ENCODE measurements at places on chromosomes 4 and X.

GRCh38 chr4:85556283-85556682 is 81.3 kb downstream of the ARHGAP24 start:
- no peak for DNase-seq

DNA sequence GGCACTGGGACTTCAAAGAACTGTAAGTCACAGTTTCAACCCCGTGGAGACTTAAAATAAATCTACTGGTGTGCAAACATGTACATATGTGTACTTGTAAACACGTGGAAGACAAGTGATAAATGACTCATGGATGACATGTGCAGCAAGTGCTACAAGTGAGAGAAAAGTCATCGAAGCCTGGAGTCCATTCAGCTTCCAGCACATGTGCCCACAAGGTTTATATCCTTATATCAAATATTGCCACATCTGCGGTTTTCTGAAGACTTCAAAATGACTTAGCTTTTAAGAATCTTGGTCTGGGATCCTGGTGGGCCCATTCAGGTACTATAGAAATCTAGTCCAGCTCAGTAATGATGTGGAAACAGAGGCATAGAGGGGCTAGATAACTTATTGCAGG is 33.0 kb upstream of the TTC29 start:
- no peak for DNase-seq

- no peak for DNase-seq
These were observed 326.6 kb upstream of the F9 start for GRCh38 chrX:139203651-139204570.

DNA sequence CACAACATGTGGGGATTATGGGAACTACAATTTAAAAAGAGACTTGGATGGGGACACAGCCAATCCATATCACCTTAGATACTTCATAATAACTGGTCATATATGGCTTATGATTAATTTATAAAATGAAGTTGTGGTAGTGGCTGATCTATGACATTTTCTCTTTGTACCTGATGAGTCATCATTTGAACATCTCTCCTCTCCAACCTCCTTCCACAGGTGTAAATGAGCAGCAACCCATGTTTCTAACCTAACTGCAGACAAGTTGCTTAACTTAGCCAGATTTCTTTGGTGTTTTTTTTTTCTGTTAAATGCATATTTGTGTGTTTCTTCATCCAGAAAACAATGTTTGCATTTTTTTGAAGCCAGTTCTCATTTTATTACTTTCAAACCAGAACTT is 42.6 kb downstream of the SPANXA2 start:
- no peak for DNase-seq

DNA sequence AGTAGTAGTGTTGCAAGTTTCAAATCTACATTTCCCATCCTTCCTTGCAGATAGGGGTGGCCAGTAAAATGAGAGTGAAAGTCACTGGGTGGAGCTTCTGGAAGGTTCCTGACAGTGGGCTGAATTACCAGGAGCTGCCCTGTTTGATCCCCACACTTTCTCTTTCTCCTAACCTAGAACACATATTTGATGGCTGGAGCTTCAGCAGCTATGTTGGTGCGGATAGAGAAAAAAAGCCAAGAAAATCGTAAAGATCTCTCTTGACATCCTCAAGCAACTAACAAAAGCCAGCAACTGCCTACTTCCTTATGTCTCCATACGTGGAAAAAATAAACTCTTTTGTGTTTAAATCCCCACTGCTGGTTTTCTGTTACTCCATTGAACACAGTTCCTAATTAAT is 32.2 kb downstream of the ZNF275 start:
- DNase-seq = no peak

All from stimulated activated CD4-positive, alpha-beta T cell treated with anti-CD3 and anti-CD28 coated beads, TNF-alpha, amount 100 ng/mL, for 24 hours (primary cell).